NCI-H1436 (cell line): ENCODE measurements at places on chromosomes 11 and 22.

- no peak for DNase-seq
Observed at GRCh38 chr11:36411202-36411640, 98.9 kb downstream of the TRAF6 start.

- no peak for DNase-seq
Observed at GRCh38 chr22:24134090-24134846, 47.0 kb upstream of the SUSD2 start.

DNA sequence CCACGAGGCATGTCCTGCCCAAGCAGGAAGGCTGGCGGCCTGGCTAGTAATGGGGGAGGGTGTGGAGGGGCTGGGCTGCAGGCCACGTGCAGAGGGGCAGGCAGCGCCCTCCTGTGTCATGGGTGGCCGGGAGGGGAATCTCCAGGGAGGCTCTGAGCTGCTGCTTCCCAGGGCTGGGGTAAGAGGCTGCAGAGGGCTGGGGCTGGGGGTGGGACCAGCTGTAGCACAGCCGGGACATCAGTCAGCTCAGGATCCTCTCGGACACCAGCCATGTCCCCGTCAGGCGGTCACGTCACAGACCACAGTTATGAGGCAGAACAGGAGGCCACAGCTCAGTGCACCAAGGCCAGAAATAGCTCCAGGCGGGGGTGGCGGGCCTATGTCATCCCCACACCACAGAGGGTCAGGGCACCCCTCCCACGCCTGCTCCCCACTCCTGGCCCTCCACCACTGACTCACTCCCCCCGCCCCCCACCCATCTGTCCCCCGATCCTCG lies 21.1 kb downstream of the RTN4R start:
- no peak for DNase-seq

- DNase-seq = no peak
Observed at GRCh38 chr11:99781074-99781473, 760.3 kb downstream of the CNTN5 start.

DNA sequence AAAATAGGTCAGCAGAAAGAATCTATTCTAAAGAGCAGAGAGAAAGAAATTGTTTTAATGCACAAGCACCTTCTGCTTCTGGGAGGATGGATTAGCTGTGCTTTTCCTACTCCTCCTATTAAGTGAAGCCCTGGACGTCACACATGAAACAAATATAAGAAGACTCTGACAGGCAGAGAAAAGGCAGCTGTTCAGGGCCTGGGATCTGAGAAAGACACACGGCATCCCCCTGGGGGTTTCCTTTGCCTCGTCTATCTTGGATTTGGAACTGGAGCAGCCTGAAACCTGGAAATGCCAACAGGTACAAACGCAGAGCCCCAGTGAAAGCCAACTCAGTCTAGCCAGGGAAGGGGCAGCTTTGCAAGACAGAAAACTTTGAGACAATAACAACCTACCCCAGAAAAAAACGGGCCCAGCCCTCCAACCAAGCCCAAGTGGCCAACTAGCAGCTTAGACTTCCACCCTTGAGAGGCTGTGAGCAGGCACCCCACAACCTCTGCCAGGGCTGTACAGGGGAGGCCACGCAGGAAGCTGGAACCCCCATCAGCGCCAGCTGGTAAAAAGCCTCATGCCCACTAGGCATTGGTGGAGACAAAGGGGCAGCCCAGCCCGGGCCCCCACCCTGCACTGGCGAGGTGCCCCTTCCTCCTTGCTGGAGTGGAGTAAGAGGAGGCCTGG lies 7.3 kb downstream of the CERK start:
- DNase-seq = no peak

DNA sequence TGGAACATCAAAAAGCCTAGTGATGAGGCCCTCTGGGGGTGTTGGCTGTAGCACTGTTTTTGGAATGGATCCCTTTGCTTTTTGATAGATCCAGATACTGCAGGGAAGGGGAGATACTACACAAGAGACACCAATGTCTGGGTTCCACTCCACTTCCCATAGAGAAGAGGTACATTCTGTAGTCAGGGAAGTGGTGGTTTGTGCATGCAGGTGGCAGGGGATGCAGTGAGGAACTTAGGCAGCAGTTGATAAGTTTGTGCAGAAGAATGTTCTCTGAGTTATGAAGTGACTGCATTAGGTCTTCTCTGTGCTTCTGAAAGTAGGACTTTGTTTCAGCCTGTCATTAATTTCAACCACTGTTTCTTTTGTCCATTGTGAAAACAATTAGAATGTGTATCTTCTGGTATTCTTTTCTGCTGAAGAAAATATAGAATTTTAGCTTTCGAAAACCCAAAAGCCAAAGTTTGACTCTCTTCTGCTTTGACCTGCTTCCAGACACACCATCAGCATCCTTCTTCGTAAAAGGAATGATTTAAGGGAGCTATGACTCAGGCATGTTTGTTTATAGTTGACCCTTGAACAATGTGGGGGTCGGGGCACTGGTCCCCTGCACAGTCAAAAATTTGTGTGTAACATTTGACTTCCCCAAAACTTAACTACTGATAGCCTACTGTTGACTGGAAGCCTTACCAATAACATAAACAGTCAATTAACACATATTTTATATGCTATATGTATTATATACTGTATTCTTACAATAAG lies 25.6 kb downstream of the PANX1 start:
- DNase-seq = no peak

- no peak for DNase-seq
Observed at GRCh38 chr11:37858398-37858797, 1260.4 kb upstream of the RAG2 start.

DNA sequence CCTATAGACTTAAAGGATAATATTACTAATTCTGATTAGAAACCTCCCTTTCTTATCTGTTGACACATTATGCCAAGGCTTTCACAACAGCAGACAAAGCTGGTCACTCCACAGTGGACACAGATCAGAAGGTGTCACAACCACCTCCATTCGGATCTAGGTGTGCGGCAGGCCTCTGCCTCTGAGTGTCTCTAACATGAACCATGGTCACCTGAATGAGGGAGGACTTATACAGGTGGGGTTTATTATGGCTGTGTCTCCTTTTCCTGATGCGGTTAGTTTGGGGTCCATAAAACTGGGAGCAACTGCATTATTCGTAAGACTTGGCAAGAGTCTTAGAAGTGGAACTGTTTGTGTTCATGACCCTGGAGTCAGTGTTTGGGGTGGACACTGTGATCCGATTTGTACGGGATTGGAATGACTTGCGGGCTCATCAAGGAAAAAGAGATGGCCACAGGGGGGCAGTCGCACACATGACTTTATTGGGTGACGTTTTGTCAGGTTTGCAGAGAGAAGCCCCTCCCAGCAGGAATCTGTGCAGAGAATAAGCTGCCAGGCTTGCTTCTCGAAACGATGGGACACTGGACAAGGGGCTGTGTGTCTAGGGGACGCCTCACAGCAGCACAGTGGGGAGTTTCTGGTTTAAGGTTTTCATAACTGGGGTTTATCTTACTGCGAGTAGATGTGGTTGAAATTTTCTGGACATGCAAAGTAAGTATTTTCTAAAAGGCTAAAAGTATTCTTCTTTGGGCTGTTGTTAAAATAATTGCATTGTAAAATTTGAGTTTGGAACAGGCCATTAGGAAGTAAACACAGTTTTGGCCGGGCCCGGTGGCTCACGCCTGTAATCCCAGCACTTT lies 90.6 kb downstream of the GAB4 start:
- peak; percentile 41 for DNase-seq

DNA sequence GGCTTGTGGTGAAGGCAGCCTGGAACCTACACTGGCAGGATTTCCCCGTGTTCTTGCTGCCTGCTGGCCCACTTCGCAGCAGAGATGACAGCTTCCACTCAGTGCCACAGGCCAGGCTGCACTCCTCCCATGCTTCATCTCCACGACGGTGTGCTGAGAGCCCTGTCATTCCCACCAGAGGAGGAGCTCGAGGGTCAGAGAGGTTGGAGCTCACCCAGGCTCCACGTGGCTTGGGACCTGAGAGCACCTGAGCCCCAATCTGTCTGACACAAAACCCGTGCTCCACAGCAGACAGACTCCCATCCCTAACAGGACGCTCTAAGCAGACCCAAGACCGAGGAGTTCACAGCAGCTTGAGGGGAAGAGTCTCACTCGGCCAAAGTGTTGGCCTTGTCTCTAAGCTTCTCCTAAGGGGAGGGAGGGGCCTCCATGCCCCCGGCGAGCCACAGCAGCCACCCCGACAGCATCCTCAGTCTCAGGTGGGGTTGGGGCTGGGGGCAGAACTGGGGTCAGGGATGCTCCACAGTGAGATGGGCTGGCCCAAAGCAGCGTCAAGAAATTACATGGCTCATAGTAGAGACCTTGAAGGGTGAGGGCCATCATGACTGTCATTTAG lies 10.7 kb downstream of the LRFN4 start:
- no peak for DNase-seq

DNA sequence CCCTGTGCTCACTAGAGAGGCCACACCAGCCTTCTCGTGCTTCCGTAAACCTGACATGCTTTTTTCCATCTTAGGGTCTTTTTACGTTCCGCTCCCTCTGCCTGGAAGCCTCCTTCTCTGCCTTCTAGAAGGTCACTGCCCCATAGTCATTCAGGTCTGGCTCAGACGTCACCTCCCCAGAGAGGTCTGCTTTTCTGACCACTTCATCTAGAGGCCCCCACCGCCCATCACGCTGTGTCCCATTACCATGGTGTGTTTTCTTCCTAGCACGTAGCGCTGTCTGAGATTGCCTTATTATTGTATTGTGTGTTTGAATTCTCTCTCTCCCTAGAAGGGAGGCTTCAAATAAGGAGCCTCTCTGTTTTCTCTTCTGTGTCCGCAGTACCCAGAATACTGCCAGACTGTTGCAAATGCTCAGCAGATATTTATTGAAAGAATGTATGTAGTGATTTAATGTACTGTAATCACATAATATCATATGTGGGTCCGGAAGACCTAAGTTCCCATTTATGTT lies 10.0 kb downstream of the TAB1 start:
- DNase-seq = no peak

DNA sequence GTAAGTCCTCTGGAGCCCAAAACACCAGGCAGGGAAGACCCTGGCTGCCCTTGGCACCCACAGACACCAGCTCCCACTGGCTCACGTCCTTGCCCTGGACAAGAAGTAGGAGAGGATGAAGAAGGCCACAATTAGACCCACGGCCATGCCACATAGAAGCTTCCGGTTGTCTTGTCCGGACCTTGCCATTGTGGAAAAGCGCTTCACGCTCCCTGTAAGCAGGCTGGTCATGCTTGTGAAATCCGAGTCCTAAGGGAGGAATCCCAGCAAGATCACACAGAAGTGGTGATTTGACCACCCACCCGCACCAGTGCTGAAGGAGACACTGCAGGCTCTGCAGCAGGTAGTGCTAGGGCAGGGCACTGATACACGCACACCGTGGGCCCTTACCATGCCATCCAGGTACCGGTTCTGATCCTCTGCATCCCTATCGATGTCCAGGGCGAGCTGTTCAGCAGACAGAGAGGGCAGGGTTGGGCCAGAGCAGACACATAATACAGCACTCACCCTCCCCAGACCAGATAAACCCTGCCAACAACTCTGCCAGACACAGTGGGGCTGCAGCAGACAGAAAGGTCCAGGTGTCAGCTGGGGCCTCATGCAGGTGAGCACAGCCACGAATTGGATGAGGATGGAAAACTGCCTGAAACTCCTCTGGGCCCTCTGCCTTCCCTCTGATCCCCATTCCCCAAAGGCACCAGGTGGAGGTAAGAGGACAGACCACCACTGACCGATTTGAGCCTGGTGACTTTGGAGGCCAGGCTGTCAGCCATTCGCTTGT lies 1.8 kb downstream of the BET1L start:
- DNase-seq = no peak

GRCh38 chr11:107563702-107564101 lies 1.8 kb downstream of the ALKBH8 start:
- peak; percentile 13 for DNase-seq

- DNase-seq = no peak
Observed at GRCh38 chr11:68016904-68017817, 7.0 kb downstream of the ALDH3B1 start.

- peak; percentile 2 for DNase-seq
Observed at GRCh38 chr11:31045335-31045734, 324.2 kb downstream of the DCDC1 start.

- DNase-seq = peak; percentile 80
Observed at GRCh38 chr22:40728731-40729189, 49.5 kb downstream of the MCHR1 start.

- DNase-seq = no peak
Observed at GRCh38 chr11:121550247-121551030, 97.7 kb upstream of the SORL1-AS1 start.

DNA sequence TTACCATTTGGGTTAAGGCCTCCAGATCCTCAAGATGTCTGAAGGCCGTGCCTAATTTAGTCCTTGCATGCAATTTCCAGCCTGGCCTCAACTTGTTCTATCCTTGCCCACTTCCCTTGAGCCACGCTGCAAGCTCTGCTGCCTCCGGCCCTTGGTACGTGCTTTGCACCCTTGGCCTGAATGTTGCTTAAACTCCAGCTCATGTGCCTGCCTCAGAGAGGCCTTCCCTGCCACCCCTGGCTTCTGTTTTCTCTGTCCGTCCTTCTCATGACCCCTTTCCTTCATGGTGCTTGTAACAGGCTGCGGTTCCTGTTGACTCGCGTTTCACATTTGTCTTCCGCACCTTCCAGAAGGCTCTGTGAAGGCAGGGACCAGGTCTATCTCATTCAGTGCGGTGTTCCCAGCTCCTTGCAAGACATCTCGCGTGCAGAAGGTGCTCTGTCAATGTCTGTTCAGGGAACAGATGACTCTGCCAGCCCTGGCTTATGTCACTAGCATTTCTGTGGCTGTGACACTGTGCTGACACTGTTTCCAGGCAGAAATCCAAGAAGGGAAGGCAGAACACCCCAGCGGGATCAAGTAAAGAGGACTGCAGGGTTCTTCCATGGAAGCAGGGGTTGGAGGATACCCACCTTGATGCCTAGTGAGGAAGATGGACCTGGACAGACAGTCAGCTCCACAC lies 61.8 kb downstream of the FBLN1 start:
- DNase-seq = no peak

DNA sequence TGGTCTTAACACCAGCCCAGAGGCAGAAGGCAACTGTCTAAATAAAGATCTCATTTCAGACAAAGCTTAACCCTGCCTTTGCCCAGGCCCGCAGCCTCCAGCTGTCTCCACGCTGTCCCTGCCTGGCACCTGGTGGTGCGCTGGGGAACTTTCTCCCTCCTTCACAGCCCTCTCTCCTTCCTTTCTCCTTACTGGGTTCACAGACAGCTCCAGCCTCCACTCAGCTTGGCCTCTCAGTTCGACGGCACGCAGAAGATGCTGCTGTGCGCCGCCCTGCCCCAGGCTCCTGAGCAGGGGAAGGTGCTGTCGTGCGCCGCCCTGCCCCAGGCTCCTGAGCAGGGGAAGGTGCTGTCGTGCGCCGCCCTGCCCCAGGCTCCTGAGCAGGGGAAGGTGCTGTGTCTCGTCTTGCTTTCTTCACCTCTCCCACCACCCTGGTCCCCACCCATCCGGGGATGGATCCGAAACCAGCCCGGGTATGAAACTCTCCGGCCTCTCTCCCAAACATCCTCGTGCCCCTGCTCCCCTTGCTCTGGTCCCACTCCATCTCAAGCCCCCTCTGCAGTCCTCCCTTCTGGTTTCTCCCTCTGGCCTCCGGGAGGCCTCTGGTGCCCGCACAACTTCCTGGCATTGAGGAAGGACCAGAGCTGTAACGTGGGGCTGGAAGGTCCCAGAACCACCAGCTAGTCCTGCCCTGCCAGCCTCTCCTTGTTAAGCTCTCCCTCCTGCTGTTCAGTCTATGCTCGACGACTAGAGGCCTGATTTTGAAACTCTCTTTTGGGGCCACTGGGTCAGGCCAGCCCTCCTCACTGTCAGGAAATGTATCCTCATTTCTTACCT lies 22.9 kb upstream of the JAM3 start:
- DNase-seq = peak; percentile 50
